GM04503 (cell line): ENCODE measurements at places on chromosomes 5 and 9.

DNA sequence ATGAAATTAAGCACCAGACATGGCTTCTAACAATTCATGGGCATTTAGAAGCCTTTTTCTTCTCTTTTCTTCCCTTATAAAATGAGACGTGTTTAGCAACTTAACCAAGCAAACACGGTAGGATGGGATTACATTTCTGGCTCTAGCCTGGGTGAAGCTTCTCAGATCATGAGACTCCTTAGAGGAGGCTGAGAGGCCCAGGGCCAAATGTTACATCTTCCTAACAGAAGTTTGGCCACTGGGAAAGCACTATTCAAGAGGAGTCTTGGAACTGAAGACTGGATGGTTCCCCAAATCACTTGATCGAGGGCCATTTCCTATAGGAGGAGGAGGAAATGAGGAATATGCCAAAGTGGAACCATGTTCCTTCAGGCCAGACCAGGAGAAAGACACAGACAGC, 1.9 kb downstream of the GABRP start:
- DNase-seq = no peak

GRCh38 chr9:110911659-110912418, 126.4 kb downstream of the LPAR1 start:
- no peak for DNase-seq

- DNase-seq = no peak
Observed at GRCh38 chr5:129768735-129769134, 20.8 kb downstream of the MINAR2 start.

GRCh38 chr5:128317481-128317880, 220.6 kb downstream of the FBN2 start:
- DNase-seq = no peak

DNA sequence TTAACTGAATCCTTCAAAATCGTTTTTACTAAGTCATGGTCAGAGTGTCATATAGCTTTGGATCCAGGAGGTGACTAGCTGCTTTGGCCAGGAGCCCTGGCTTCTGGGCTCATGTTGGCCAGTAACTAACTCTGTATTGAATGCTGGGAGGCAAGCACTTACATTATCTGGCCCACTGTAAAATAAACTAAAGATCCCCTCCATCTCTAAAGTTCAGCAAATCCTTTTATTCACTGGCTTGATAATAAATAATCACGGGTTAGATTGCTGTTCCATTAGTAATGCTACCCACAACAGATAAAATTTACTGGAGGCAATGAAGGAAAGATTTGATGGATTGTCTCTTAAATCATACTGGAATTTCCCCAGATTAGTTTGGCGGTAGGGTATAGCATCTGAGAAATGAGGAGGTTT, 382.2 kb upstream of the TLE4 start:
- no peak for DNase-seq

GRCh38 chr5:156582193-156582598, 255.2 kb downstream of the SGCD start:
- DNase-seq = no peak

- DNase-seq = no peak
Observed at GRCh38 chr5:65695896-65696295, 26.0 kb downstream of the SGTB start.
